Vagina (tissue), 2 donors: ENCODE measurements at places on chromosomes 3 and 15. TPM values are rescaled to one million over a fixed set of nuclear protein-coding genes. Genes with fewer than 3 reads are reported as not detected.

DNA sequence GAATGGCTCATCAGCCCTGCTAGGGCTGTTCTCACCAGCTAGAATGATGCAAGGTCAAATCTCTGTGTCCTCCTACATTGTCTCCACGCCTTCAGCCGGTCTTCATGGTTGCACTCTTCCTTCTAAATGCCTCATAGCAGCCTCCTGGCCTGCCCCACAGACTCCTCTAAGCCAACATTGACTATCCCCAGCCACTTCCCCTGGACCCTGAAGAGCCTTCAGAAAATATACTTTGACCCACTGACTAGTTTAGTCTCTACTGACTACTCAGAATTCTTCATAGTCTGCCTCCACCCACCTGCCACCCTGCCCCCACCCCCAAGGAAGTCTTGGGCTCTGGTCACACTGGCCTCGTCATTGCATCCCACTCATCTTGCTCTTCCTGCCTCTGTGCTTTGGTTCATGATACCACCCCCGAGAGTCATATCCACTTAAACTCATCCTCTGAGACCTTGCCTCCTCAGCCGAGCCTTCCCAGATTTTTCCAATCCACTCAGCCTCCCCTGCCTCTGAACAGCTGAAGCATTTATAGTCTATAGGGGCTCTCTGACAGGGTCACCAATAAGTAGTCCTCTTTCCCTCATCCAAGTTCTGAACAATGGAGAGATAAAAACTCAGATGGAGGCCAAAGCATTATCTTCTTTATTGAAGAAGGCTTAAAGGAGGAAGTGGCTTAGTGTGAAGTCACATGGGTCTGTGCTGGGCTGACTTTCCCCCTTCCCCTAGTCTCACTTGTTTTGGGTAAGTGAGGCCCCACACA, 9.5 kb upstream of the DOCK3 start:
- DNase-seq = peak; percentile 74

- DNase-seq = no peak
Observed at GRCh38 chr15:70505411-70505919, 257.9 kb downstream of the UACA start.

DNA sequence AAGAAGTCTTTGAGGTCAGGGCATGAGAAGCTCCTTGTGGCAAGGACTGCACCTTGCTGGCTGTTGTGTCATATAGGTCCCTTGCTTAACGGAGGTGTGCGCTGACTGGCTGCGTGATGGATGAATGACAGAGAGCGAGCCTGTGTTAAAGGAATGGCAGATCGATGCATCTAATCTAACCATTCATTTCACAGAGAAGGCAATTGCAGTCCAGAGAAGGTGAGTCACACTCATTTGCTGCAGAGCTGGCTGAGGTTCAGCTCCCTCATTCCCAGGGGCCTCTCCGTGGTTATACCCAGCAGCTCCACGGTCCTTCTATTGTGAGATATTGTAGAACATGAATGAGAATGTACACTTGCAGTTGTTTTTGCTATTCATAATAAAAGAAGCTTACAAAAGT, 289.3 kb downstream of the EPHB1 start:
- no peak for DNase-seq

TGM4 gene
- total RNA-seq = not detected

NR1I2 gene
- not detected for total RNA-seq

DNA sequence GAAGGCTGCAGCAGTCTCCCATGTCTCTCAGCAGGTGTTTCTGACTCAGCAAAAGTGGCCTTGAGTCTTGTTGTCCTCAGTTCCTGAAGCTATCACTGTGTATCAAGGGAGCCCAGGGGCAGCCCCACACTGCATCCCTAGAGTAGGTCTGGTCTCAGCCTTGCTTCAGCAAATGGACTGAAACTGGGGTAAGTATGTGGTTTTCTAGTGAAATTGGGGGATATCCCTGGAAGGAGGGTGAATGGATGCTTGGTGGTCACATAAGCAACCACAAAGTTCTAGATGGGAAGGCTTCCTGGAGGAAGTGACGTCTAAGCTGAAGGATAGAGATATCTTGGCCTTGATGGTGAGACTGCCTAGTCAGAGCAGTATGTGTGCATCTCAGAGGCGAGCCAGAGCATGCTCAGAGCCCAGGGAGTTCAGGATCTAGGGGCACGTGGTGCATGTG, 38.4 kb downstream of the TMEM158 start:
- DNase-seq = no peak

GRCh38 chr3:97958396-97958795, 13.8 kb downstream of the RIOX2 start:
- DNase-seq = no peak

GRCh38 chr3:23399221-23399620, 196.1 kb downstream of the UBE2E2 start:
- no peak for DNase-seq
